ENCODE measurements at places on chromosomes 4 and X.

DNA sequence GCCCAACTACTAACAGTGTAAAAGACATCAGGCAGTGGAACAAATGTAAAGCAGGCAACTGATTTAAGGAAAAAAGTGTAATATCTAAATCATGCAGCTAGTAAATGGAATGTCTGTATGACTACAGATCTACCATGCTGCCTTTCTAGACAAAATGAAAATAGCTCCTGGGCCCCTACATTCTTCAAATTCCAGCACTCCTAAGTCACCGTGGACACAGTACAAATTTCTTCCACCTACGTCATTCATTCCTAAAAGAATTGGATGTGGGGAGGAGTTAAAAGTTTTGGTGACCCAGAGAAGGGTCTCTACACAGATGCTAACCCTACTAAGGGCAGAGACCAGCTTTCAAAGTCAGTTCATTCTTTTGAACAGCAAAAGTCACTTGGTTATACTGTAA is 137.2 kb upstream of the ARHGEF9 start:
- DNase-seq = no peak

GRCh38 chrX:70970482-70970995 is 39.6 kb upstream of the SLC7A3 start:
- no peak for DNase-seq

- DNase-seq = no peak
Observed at GRCh38 chrX:143873343-143873742, 10.5 kb upstream of the UBE2NL start.

DNA sequence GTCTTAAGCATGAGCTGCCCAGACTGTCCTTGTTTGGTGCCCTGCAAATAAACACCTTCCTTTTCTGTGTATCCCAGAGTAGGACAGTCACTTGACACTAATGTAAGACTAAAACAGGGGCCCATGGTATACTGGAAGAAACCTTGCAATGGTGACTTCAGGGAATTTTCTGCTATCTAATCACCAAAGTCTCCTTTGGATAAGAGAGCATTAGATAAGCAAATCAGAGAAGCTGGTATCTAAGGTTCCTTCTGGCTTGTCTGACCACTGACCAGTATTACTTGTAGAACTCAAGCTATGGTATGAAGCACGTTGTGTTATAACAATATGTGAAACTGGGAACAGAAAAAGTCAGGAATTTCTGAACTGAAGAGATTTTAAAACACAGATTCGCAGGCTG is 173.9 kb downstream of the COL25A1 start:
- DNase-seq = no peak

- DNase-seq = no peak
Observed at GRCh38 chr4:25875281-25875745, 12.5 kb upstream of the SEL1L3 start.

GRCh38 chrX:104172121-104172520 is 5.9 kb downstream of the FAM199X start:
- DNase-seq = no peak

- no peak for DNase-seq
Observed at GRCh38 chr4:173287486-173287885, 46.7 kb downstream of the HMGB2 start.

DNA sequence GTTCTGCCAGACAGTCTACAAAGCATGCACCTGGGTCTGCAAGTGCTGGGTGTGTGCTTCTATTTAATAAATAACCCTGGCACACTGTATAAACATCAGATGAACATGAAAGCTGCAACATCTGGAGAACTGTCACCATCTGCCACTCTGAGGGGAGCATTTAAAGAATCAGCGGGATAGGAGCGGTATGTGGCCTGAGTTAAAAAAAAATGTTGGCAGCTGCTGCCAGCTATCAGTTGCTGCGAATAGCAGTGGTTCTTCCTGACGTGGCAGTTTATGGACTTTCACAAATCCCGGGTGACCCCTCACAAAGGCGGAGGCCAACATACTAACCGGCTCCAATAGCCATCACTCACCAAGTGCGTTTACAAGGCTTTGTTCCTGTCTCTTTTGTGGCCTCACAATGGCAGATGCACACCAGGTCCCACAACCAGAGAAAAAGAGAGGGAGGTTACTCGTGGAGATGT is 95.1 kb downstream of the RASL11B start:
- no peak for DNase-seq

- DNase-seq = no peak
Observed at GRCh38 chr4:2135083-2135482, 76.0 kb downstream of the NAT8L start.

DNA sequence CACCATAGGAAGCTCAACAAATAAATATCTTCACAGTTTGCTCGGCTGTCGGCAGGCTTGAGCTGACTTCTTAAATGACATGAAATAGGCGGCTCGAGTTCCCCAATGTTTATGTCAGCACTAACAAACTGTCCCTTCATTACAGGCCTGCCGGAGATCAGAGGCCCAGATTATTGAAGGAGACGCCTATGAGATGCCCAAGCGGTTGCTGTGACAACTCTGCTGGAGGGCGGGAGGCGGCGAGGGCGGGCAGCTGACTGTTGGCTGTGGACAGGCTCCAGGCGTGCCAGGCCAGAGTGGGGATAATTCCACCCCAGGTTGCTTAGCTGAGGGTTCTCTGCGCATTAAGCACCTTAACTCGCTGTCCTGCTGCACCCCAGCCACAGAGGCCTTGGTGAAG is 39.2 kb upstream of the MSX1 start:
- no peak for DNase-seq

DNA sequence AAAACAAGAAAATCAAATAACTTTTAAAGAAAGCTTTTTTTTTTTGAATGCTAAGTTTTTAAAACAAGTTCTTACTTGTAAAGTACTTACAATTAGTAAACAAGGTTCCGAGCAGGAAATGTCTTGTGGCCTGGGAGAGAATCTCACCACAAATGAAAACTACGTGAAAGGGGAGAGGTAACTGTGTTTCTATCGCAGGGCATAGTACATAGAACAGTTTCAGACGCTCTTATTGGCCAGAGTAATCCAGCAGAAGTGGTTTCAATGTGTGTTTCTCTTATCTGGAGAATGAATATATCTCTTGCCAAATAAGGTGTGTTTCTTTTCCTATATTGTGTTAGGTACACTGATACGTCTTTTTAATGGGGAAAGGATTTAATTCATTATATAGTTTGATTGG is at the start of gene PLAC8:
Gene PLAC8 (minus strand): TSS at position 154 of the 400 bp plus-strand sequence. CDS start 6,808 bp downstream, outside the sequence.
- DNase-seq = no peak

DNA sequence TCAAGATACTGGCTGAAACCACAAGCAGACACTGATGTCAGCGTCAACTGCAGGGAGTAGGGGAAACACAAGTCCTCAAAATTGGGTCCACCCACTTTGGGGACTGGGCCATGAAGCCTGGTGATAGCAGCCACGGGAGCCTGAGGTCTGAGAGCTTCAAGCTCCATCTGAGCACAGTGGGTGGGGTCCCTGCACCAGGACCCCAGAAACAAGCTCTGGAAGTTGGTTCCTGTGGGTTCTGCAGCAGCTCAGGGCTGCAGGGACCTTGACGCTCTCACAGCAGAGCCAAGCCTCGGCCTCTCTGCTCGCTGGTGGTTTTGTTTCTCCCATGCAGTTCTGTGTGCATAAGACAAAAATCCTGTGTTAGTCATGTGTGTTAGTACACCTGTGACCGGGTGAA is 54.5 kb downstream of the CPLX1 start:
- DNase-seq = no peak

DNA sequence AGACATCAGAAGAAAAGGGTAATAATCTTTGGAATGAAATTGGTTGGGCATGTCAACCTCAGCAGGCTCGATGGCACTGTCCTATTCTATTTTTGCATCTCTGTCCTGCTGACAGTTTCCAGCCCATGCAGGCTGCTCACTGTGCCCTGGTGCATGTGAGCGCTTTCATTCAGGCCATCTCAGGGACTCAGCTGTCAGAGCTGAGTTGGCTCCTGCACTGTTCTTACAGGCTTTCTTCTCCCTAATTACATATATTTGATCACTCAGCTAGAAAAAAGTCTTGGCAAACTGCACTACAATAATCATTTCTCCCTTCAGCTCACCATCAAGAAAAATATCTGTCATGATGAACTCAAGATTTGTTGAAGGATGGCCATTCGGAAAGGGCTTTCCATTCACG is 84.7 kb downstream of the RASL11B start:
- DNase-seq = no peak

DNA sequence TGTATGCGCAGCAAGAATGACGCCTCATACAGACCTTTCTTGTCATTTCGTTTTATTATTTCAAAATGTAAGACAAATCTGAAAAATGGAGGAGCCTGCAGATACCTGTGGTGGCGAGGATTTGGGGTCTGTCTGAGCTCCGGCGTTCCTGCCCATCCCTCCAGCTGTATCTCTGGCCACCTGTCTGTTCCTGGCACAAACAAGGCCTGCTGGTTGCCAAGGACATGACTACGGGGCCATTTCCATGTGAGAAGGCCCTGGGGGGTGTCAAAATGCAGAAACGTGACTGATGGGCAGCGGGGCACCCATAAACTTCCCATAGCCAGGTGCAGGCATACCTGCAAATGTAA is 591 bp upstream of the TSPAN7 start:
- no peak for DNase-seq

DNA sequence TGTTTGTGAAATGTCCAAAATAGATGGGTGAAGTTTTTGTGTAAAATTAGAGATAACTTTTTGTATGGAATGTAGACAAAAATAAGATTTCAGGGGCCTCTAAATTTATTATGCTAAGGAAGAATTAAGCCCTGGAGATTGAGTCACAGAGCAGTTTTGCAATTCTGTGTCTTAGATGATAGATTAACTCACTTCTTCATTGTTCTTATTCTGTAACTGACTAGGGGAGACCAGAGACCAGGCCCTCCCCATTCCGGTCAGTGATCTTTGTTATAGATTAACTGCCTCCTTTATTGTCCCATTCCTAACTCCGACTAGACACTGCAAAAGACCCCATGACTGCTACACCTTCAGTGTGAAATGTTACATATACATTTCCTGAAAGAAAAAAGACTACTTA is 238.4 kb upstream of the TAPT1 start:
- no peak for DNase-seq

- DNase-seq = no peak
Observed at GRCh38 chrX:68416592-68416991, 16.7 kb downstream of the OPHN1 start.

GRCh38 chr4:85812776-85813175 is 337.8 kb downstream of the ARHGAP24 start:
- DNase-seq = no peak

- DNase-seq = no peak
Observed at GRCh38 chrX:147917700-147918695, 6.3 kb downstream of the FMR1 start.

DNA sequence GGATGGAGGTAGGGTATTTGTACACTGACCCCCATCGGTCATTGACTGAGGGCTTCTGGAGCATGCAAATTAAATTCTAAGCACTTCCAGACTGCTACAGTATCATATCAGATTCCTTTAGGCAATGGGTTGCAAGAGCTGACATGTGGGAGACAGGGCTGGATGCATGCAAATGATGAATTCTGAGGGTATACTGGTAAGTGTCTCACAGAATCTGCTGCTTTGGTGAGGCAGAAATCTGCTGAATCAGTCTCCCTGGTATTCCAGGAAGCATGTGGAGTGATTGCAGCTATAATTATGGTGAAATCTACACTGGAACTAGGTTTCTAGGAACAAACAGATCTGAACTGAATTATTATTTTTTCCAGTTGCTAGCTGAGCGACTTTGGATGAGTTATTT is 684.9 kb upstream of the MAGEB2 start:
- DNase-seq = no peak

DNA sequence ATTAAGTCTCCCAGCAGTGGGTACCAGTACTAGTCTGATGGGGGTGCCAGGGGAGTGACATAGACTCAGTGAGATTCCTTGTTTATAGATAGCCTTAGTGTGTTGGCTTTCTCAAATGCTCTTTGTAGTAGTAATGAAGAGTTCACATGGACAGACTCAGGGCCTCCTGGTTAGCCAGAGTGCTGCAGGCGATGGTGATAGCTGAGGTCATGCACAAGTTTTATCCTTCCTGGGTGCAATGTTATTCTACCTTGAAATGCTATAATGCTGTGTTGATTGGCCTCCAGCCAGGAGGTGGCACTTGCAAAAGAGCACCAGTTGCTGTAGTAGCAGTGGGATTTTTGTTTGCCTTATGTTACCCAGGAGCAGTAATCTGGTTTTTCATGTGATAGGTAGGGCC is 35.5 kb upstream of the ADH4 start:
- no peak for DNase-seq

Measured in activated T-cell treated with anti-CD3 and anti-CD28 coated beads, Interleukin-2, amount 50 U/mL, for 24 hours (primary cell).